Upper lobe of right lung (tissue), 1 donor: ENCODE measurements at places on chromosomes 12 and 14.

DNA sequence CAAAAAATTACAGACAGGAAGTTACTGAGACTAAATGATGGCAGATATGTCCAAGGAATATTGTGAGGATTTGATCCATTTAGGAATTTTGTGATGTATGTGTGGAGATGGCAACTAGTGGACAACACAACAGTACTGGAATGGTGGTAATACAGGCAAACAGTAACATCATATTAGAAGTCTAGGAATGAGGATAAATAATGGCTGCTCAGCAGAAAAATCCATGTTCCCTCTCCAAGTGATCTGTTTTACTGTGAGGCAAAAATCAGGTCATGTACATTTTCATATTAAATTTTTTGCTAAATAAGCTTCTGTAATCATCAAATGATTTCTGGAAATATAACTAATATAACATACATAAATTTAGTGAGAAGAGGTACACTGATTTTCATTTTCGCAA, 108.4 kb downstream of the MED13L start:
- DNase-seq, result no peak

- DNase-seq, result no peak
These were observed 535.8 kb downstream of the FUT8 start for GRCh38 chr14:65948302-65948701.

DNA sequence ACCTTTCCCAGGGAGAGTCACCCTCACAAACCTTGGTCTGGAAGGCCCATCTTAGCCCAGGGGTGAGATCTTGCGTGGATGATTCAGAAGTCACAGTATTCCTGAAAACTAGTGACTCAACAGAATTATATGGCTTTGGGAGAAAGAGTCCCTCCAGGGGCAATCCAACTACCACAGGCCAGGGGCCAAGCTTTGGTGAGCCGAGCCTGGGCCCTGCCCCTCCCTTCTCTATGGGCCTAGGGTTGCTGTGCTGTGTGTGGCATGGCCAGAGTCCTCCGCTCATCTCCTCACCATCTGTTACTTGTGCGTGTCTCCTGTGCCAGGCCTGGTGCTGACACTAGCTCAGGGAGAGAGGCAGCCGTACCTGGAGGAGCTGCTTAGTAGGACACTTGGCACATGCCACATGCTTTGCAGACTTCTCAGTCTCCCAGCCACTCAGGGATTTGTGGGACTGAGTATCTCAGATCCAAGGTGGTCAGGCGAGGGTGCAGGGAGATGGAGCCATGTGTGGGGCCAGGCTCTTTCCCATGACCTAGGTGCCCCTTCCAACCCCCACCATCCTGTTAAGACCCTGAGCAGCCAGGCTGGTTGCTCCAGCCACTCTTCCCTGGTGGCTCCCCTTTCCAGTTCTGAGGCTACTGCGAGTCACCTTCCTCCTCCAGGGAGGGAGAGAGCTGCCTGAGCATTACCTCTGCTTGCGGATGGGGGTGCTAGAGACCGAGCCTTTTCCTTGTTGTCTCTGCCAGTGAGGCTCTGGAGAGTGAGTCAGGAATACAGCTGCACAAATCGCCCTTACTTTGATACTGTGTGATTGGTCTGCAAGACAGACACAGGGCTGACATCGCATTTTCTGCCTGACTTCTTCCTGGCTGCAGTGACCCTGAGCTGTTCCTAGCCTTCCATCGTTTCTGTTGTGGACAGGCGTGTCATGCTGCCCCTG, 94.1 kb downstream of the SLC25A47 start:
- DNase-seq, result peak; percentile 33

- DNase-seq, result no peak
These were observed 457.7 kb upstream of the TMEM132C start for GRCh38 chr12:127809275-127809674.

- DNase-seq, result no peak
These were observed 71.4 kb upstream of the GPR68 start for GRCh38 chr14:91315844-91316267.

- DNase-seq, result no peak
These were observed 2.2 kb downstream of the LRFN5 start for GRCh38 chr14:41608681-41609390.

GRCh38 chr14:92314182-92314581, 8.8 kb upstream of the SLC24A4 start:
- no peak for DNase-seq

DNA sequence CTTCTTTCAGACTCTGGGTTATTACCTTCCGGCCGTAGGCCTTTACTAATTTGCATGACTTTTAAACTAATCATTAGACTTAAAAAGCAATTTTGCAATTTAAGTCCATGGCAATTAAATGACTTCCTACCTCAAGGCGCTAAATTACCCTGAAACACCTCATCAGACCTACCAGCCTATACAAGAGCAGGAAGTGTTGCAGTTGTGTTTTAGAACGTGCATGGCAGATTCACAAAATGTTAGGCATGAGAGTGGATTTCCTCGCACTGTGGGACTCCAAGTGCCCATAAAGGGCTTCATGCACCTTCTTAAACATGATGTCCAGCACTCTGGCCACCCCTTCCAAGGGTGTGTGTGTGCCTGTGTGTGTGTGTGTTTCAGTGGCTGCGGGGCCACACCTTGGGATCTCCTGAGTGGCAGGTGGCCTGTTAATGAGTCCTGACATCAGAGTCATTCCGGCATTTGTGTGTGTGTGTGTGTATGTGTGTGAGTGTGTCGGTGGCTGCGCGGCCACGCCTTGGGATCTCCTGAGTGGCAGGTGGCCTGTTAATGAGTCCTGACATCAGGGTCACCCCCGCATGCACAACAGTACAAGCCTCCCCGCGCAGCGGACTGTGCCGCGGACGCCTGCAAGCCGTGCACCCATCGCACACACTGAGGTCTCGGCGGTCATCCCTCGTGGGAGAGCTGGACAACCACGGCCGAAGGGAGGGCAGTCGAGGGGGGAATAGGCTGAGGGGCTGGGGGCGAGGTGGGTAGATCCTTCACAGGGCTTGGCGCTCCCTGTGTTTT, 900 bp downstream of the C2CD5 start:
- peak; percentile 85 for DNase-seq

DNA sequence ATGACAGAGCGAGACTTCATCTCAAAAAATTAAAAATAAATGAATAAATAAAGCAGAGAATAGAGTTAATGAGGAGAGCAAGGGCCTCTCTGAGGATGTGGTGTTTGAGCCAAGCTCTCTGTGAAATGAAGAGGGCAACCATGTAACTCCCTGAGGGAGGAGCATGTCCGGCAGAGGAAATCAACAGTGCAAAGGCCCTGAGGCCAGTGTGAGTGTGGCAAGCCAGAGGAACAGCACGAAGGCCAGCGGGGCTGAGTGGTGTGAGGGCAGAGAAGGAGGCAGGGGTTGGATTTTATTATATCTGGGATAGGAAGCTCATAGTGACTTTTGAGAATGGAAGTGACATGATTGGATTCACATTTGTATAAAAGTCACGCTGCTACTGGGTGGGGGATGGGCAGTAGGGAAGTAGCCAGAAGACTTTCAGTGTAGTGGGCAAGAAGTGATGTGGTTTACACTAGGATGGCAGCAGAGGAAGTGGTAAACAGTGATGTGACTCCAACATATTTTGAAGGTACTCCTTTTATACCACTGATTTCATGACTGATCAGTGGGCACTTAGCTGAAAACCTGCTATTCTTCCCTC, 10.3 kb upstream of the LRP1-AS start:
- DNase-seq, result peak; percentile 61

DNA sequence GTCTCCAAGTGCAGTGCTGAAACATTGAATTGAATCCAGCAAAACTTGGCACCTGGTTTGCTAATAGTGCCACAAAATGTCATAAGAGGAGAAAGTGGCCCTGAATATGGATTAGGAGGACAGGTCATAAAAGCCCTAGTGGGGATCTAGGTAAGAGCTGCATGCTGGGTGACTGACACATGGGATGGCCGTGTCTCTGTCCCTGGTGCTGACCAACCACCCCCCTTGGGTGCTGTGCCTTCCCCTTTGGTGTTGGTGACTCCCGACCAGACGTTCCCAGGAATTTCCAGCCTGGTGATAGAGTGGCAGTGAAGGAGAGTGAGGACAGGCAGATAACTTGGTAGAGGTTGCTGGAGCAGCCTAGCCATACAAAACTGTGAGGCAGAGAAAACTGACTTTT, 142.8 kb downstream of the VRK1 start:
- DNase-seq, result no peak
